ENCODE measurements at places on chromosomes 4 and X. TPM values are rescaled to one million over a fixed set of nuclear protein-coding genes. Genes with fewer than 3 reads are reported as not detected.

MAGEA12 gene
- not detected for total RNA-seq

GRCh38 chr4:152817331-152817730 is 37.6 kb downstream of the ARFIP1 start:
- H3K27ac ChIP-seq = no peak overlapping the region
- no peak overlapping the region for H3K4me3 ChIP-seq
- H3K27me3 ChIP-seq = no peaks in the 10 kb centered on the region
- DNase-seq = no peak
- H3K36me3 ChIP-seq = peaks cover 82% of the 10 kb centered on the region
- no peaks in the 10 kb centered on the region for H3K4me1 ChIP-seq

DSPP gene
- total RNA-seq = not detected

IL2 gene
- not detected for total RNA-seq

DNA sequence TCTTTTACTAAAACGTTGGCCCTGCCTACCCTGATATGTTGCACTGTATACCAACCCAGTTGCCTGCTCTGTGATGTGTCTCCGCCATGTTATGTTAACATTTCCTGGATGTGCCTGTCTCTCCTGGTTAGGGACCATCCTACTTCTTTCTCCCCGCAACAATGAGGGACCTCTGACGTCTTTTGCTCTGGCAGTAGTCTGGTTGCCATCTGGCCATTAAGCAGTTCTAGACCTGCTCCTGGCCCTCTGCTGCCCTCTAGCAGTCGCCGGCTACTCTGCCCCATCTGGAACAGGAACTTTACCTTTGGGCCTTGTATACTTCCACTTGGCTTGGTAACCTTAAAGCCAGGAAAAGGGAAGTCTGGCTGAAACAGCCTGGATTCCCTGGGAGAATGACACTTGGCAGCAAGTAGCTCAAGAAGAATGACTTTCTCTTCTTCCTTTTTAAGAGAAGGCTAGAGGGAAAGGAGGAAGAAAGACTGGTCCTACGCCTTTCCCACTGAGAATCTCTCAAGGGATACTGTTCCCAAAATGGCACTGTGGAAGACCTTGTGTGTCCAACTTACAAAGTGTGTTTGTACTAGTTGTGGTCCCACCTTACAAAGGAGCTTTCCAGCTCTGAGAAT is 63.5 kb downstream of the GPC3 start:
- DNase-seq = peak; percentile 21
- H3K4me1 ChIP-seq = peaks cover 29% of the 10 kb centered on the region
- no peaks in the 10 kb centered on the region for H3K27me3 ChIP-seq
- H3K4me3 ChIP-seq = no peak overlapping the region
- H3K36me3 ChIP-seq = no peaks in the 10 kb centered on the region

- no peaks in the 10 kb centered on the region for H3K27me3 ChIP-seq
- no peak overlapping the region for H3K4me3 ChIP-seq
- no peak for DNase-seq
- H3K4me1 ChIP-seq = no peaks in the 10 kb centered on the region
- no peaks in the 10 kb centered on the region for H3K36me3 ChIP-seq
- no peak overlapping the region for H3K27ac ChIP-seq
These were observed 19.2 kb upstream of the SPCS3 start for GRCh38 chr4:176300565-176300964.

GRCh38 chr4:29046186-29046585 is 1674.0 kb upstream of the PCDH7 start:
- H3K4me1 ChIP-seq = peaks cover 34% of the 10 kb centered on the region
- no peaks in the 10 kb centered on the region for H3K27me3 ChIP-seq
- peaks cover 2% of the 10 kb centered on the region for H3K36me3 ChIP-seq
- no peak overlapping the region for H3K27ac ChIP-seq
- no peak for DNase-seq
- H3K4me3 ChIP-seq = no peak overlapping the region

DNA sequence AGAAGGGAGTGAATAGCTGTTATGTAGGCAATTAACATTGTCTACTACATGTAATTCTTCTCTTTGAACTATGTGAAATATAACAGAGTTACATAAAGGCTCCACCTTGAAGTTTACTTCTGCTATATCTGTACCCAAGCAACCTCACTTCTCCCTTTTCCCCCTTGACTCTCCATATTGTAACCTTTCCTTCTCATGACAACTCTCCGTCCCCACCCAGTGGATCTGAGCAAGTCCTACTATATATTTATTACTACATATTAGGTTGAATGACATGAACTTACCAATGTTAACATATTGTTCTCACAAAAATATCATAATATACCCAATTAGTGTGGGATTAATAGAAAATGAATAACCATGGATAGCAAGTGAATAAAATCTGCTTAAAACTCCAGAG is 93.2 kb upstream of the ATP8A1 start:
- peaks cover 4% of the 10 kb centered on the region for H3K4me1 ChIP-seq
- H3K36me3 ChIP-seq = no peaks in the 10 kb centered on the region
- H3K27me3 ChIP-seq = no peaks in the 10 kb centered on the region
- no peak overlapping the region for H3K4me3 ChIP-seq

SLC34A2 gene
- total RNA-seq = not detected

- no peak overlapping the region for H3K4me3 ChIP-seq
- no peak overlapping the region for H3K27ac ChIP-seq
- no peaks in the 10 kb centered on the region for H3K27me3 ChIP-seq
- H3K36me3 ChIP-seq = peaks cover 21% of the 10 kb centered on the region
- no peak for DNase-seq
- peaks cover 3% of the 10 kb centered on the region for H3K4me1 ChIP-seq
These were observed 32.2 kb upstream of the TXLNG start for GRCh38 chrX:16754019-16754418.

RS1 gene
- not detected for total RNA-seq

PDGFC gene
- total RNA-seq = 19.1 TPM

- peak overlapping the region; percentile 79 for H3K4me3 ChIP-seq
- no peak for DNase-seq
- peaks cover 10% of the 10 kb centered on the region for H3K36me3 ChIP-seq
- H3K27ac ChIP-seq = peak overlapping the region; percentile 19
- no peaks in the 10 kb centered on the region for H3K27me3 ChIP-seq
These were observed 3.0 kb upstream of the LAGE3 start for GRCh38 chrX:154481911-154482601.

DNA sequence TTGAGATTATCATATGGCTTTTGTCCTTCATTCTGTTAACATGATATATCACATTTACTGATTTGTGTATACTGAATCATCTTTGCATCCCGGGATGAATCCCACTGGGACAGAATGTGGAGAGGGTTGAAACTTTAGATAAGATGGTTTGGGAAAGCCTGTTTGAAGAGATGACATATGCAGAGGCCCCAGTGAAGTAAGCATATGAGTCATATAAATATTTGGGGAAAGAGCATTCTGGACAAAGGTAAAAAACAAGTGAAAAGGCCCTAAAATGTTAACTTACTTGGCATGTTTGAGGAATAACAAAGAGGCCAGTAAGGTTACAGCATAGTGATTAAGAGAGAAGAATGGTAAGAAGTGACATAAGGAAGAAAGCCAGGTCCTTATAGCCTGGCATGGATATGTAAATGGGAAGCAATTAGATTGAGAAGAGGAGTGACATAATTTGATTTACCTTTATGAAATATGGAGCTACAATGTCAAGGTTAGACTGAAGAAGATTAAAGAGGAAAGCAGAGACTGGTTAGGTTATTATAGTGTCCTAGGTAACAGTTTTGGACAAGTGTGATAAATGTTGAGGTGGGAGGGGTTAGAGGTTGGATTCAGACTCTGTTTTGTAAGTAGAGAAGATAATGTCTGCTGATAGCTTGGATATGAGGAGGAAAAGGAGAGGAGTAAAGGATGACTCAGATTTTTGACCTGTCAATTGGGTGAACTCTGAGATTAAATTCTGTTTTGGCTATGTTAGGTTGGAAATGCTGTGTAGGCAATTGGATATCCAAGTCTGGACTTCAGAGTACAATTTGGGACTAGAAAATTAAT is 54.6 kb upstream of the DRP2 start:
- no peak for DNase-seq
- no peaks in the 10 kb centered on the region for H3K4me1 ChIP-seq
- H3K27me3 ChIP-seq = no peaks in the 10 kb centered on the region
- no peak overlapping the region for H3K27ac ChIP-seq
- H3K4me3 ChIP-seq = no peak overlapping the region
- H3K36me3 ChIP-seq = peaks cover 20% of the 10 kb centered on the region

DNA sequence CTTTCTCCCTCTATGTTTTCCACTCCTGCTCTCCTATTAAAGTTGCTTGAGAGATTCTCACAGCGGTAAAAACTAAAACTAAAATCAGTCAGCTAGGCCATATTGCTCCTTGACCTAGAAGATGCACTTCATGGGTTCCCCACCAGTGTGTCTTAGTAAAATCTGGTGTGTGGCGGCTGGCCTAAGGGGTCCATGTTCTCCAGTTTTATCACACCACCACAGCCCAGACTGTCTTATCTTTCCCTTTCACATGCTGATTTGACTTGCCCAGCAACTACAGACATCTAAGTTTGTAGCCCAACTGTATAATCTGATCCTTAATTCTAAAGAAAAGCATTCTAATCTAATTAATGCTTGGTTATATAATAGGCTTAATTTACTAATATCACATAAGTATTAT is 68.0 kb downstream of the ATP8A1 start:
- no peaks in the 10 kb centered on the region for H3K36me3 ChIP-seq
- H3K4me3 ChIP-seq = no peak overlapping the region
- no peaks in the 10 kb centered on the region for H3K27me3 ChIP-seq
- H3K27ac ChIP-seq = no peak overlapping the region
- DNase-seq = no peak
- no peaks in the 10 kb centered on the region for H3K4me1 ChIP-seq

RTL5 gene
- total RNA-seq = 23.0 TPM

DNA sequence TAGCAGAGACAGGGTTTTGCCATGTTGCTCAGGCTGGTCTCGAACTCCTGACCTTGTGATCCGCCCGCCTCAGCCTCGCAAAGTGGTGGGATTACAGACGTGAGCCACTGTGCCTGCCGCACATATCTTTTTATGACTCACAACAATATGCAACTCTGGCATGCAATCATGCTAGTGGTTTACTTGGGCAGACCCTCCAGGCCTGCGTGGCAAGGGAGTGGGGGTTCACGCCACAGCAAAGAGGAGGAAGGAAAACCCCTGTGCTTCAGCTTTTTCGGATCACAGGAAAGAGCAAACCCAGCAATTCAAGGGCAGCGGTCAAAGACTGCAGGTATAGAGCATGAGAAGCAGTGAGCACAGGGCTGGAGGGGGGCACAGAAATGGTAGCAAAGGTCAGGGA is 48.3 kb upstream of the CD99 start:
- peaks cover 6% of the 10 kb centered on the region for H3K36me3 ChIP-seq
- H3K27ac ChIP-seq = no peak overlapping the region
- no peaks in the 10 kb centered on the region for H3K27me3 ChIP-seq
- H3K4me3 ChIP-seq = no peak overlapping the region
- no peak for DNase-seq

RBM47 gene
- 0.48 TPM for total RNA-seq

DNA sequence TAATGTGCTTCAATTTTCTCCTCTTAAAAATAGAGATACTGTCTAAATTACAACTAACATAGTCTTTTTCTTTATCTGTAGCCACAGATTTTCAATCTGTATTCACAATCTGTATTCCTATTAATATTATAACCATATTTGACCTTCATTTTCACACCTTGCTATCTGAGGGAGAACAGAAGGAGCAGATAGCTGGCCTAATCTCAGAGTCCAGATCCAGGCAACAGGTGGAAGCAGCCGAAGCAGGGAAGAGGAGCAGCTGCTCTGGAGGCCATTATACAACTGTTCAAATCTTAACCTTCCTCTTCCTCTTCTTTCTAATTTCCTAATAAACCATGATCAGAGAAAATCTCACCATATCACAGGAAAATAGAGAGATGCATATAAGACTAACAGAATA is 14.2 kb downstream of the SEPSECS start:
- no peak overlapping the region for H3K4me3 ChIP-seq
- no peaks in the 10 kb centered on the region for H3K4me1 ChIP-seq
- H3K27me3 ChIP-seq = no peaks in the 10 kb centered on the region
- no peak for DNase-seq
- H3K36me3 ChIP-seq = no peaks in the 10 kb centered on the region

HAND2 gene
- total RNA-seq = not detected

- no peaks in the 10 kb centered on the region for H3K27me3 ChIP-seq
- no peak overlapping the region for H3K4me3 ChIP-seq
- DNase-seq = no peak
These were observed 232.0 kb upstream of the KLF8 start for GRCh38 chrX:56000174-56000573.

Data from neural crest cell (in vitro differentiated cells).